ENCODE measurements at places on chromosomes 16 and 17.

- DNase-seq = no peak
Measured at GRCh38 chr17:57285701-57286100, 29.4 kb downstream of the MSI2 start.

- no peak for DNase-seq
Measured at GRCh38 chr16:15966836-15967546, 17.6 kb downstream of the ABCC1 start.

DNA sequence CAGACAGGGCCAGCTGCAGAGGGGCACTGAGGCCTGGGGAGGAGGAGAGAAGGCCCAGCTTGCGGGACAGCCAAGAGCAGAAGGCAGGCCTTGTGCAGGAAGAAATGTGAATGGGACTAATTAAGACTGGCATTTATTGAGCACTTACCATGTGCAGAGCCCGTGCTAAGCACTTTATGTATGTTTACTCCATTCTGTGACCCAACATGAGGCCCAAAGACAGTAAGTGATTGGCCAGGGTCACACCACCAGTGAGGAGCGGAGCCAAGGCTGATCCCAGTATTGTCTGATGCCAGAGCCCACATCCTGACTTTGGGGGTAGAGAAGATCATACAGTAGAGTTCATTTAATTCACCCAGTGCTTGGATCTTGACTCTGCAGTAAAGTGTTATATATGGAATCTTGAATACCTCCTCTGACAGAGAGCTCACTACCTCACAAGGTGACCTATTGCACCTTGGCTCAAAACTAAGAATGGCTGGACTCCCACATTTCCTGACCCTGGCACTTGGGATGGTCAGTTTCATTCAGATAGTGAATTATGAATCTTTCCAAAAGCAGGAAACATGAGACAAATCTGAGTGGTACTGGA, 13.6 kb downstream of the KATNB1 start:
- DNase-seq = no peak

GRCh38 chr17:18984273-18985114, 20.1 kb downstream of the FAM83G start:
- no peak for DNase-seq

DNA sequence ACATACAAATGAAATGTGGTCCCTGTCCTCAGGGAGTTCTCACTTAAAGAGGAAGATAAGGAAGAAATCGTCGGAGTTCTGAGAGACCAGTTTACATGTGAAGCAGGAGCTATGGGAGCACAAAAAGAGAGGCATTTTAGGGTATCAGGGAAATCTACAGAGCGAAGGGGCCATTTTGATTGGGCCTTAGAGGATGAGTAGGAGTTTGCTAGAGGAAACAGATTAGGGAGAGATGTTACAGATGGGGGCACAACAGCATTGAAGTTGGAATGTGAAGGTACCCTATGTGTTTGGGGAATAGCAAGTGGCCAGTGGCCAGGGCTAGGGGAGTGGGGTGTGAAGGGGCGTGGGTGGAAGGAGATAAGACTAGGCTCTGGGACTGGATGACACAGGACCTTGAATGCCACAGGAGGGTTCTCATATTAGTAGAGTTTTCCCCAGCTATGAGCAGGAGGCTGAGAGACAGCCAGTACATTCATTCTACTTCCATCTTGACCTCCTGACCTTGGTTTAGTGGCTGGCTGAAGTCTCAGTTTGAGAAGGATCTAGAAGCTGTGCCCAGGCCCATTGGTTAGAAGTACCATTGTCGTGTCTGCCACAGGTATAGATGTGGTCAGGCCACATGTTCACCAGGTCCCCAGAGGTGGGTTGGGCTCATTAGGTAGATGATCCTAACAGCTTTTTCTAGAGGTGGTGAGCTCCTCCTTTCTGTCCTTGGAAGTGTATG, 34.8 kb downstream of the CPNE2 start:
- no peak for DNase-seq

- DNase-seq = no peak
Measured at GRCh38 chr16:21703589-21704174, 39.9 kb downstream of the OTOA start.

DNA sequence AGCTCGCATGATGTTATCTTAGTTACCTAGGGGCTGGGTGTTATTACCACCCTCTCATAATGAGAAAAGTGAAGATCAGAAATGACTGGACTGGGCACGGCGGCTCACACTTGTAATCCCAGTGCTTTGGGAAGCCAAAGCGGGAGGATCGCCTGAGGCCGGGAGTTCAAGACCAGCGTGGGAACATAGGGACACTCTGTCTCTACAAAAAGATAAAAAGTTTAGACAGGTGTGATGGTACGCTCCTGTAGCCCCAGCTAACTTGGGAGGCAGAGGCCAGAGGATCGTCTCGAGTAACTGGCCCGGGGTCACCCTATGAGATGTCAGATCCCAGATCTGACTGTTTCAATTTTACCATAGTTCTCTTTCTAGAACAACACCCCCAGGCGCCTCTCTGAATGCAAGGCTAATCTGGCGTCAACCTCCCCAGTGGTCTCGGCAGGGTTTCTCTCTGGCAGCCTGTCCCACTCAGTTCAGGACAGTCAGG, 1.9 kb upstream of the CCDC102A start:
- DNase-seq = no peak

DNA sequence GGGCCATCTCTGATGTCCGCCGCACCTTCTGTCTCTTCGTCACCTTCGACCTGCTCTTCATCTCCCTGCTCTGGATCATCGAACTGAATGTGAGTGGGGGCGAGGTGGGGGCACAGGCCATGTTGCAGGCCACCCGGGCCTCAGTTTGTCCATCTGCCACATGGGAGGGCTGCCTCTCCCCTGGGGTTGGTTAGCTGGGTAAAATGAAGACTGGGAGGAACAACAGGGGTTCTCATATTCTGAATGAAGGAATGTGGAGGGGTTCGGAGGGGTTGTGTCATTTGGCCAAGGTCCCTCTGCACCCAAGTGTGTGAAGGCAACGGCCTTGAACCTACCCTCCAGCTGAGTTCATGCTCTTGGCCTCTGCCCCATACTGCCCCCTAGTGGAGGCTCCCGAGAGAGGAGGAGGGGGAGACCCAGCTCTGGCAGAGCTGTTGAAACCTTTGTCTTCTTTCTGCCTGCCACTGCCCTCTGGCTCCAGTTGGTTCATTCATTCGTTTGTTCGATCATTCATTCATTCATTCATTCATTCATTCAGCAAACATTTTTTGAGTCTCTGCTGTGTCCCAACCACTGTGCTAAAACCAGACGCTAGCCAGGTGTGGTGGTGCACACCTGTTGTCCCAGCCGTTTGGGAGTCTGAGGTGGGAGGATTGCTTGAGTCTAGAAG, 11.4 kb upstream of the TCAP start:
- peak; percentile 54 for DNase-seq

DNA sequence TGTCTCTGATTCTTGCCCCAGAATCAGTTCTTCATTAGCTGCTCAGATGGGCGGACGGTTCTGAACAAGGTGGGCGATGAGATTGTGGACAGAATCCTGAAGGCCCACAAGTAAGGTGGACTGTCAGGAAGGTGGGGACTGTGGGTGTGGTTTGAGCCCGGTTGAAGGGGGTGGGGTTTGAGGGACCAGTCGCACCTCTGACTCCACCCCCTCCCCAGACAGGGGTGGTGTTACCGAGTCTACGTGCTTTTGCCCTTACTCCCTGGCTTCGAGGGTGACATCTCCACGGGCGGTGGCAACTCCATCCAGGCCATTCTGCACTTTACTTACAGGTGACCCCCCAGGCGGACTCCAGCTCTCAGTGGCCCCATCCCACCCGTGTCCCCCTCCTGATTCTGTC, 11.3 kb downstream of the PLD2 start:
- DNase-seq = no peak

- DNase-seq = no peak
Measured at GRCh38 chr16:84072014-84072413, 29.4 kb upstream of the SLC38A8 start.

DNA sequence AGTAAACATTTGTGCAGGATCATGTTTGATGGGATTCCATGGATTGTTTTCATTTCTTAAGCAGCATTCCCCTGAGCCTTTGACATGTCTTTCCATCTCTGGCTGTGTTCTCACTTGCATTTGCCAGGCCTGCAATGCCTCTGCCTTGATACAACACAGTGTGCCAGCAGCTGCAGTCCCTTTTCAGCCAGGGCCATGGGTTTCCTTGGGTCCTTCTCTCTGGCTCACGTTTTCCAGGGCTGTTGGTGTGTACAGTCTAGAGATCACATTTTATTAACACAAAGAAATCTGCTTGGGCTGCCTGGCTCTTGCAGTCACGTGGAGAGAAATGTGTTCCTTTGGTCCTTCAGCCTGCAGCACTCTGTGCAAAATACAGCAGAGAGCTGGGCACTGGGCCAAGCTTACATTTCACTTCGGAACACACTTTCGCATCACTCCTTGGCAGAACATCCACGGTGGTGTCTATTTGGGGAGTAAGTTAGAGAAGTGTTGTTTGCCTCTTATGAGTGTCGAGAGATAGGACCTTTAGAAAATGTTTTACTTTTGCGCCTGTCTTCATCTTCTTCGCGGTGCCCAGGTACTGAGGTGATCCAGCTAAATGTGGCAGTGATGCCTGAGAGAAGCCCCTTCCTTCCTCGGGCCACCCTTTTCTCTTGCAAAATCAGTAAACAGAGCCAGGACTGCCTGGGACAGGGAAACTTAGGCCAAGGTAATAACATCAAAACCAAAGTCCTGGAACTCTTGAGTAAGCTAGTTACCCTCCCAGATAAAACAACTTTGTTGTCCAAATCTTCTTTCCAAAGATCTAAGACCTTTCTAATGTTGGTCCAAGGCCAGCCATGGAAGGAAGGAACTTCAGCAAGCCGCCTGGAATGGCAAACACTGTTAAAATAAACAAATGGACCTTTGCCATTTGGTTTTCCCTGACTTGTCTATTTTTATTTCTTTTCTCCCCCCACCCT, 20.9 kb downstream of the HLF start:
- peak; percentile 20 for DNase-seq

- DNase-seq = no peak
Measured at GRCh38 chr16:23293016-23293415, 9.1 kb upstream of the SCNN1B start.

DNA sequence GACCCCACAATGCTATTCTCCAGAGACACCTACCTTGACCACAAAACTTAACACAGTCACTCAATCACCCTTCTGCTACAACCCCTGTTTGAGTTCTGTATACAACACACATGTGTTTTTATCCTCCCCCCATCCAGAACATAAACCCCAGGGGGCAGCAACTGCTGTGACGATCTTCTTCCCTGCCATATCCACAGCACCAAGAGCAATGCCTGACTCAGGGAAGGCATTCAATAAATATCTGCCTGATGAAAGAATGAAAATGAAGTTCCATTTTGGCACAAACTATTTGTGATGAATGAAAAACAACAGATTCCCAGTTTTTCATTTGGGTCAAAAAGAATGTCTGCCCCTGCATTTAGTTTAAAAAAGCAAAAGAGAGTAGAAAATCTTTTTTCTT, 27.0 kb downstream of the ASIC2 start:
- no peak for DNase-seq

DNA sequence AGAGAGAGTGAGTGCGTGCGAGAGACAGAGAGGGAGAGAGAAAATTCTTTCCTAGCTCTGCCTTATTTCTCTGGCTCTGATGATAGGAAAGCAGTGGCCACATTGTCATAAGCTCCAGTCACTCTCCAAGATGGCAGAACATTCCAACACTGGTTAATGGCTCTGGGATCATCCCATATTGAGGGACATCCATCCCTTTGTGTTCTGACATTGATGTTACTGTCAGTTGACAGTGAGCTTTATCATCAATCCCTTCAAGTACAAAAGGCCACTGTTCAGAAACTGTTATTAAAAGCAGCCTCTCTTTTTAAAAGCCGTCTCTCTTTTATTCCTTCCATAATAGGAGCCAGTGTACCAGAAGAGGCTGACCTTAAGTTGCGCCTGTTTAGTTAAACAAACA, 1084.9 kb upstream of the RBFOX1 start:
- DNase-seq = no peak

DNA sequence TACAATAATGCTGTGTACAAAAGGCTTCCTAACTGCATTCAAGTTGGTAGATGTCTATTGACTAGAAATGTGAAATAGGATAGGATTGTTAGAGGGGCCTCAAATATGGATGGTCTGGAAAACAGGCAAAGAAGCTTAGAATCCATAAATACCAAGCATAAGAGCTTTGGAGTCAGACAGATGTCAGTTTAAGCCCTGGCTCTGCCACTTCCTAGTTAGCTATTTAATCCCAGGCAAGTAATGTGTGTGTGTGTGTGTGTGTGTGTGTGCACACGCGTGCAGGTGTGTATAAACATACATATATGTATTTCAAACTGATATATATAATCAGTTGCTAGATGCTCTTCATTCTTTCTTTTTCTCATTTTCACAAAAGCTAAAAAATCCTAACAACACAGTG, 66.7 kb downstream of the MMD start:
- no peak for DNase-seq

- DNase-seq = no peak
Measured at GRCh38 chr16:14502932-14503741, 126.9 kb downstream of the PARN start.

DNA sequence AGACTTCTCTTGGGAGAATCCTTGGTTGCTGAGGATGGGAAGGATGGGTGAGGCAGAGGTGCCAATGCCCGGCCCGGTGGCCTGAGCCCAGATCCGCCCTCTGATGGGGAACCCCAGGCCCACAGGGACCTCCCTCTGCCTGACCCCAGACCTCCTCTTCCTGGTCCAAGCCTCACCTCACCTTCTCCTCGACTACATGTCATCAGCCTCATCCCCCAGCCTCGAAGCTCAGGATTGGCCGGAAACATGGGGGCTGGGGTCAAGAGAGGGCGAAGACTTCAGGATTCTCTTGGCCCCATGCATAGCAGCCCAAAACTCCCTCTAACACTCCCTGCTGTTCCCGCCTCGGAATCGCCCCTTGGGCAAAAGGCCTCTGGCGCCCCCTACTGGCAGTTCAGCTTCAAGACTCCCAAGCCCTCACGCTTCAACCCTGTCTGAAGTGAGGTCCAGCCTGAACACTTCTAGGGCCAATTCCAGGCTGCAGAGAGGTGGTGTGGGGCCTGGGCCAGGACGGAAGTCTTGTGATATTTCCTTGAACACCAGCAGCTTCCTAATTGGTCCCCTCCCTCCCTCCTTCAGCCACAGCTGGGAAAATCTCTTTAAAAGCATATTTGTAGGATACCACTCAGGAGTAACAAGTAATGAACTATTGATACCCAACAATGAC, 47.2 kb downstream of the ARHGAP27 start:
- DNase-seq = peak; percentile 82

DNA sequence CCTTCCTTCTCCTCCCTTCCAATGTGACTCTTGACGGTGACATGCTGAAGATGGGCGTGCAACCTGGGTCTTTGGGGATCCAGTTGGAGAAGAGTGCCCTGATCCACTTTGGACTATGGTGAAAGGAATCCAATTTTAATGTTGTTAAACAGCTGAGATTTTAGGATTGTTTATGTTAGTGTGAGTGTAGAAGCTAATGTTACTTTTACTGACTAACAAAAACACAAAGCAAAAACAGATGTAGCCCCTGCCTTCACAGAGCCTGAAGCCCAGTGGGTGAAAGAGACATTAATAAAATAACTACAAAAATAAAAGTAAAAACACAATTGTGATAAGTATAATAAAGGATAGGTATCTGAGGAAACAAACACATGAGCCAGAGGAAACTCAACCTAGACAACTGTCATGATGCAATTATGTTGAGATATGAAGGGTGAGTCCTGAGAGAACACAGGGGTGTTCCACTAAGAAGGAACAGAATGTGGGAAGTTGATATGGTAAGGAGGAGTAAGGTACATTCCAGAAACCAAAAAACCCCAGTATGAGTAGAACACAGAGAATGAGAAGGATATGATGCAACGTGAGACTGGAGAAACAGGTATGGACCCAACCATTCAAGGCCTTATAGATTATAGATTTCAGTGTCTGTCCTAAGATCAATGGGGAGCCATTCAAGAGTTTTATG, 115.1 kb upstream of the PMFBP1 start:
- DNase-seq = no peak

All from NCI-H2107 (cell line).